ENCODE measurements at places on chromosomes 2 and 18.

DNA sequence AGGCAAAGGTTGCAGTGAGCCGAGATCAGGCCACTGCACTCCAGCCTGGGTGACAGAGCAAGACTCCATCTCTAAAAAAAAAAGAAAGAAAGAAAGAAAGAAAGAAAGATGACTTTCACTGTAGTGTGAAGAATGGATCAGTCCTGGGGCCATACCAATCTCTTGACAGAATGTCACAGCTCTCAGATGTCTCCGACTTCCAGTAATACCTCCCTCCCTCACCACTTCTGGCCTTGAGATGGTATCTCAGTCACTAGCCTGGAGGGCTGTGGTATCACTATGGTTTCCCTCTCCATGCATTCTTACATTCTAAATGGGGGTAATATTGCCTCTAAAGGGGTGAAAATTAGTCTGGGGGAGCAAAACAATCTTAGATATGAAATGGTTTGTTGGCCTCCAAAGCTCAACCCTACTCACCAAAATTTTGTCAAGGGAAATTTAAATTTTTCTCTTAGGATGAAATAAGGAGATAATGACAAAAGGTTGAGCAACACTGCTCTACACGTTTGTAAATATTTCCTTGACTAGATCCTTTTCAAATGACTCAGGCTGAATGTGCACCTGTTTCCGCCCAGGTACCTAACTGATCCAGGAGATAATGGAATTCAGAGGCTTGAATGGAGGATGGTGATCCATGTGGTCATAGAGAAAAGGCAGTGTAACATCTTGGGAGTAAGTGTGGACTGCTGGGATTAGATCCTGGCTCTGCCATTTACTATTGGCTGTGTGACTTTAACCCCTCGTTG, 19.9 kb upstream of the SPRED2 start:
- DNase-seq = no peak

DNA sequence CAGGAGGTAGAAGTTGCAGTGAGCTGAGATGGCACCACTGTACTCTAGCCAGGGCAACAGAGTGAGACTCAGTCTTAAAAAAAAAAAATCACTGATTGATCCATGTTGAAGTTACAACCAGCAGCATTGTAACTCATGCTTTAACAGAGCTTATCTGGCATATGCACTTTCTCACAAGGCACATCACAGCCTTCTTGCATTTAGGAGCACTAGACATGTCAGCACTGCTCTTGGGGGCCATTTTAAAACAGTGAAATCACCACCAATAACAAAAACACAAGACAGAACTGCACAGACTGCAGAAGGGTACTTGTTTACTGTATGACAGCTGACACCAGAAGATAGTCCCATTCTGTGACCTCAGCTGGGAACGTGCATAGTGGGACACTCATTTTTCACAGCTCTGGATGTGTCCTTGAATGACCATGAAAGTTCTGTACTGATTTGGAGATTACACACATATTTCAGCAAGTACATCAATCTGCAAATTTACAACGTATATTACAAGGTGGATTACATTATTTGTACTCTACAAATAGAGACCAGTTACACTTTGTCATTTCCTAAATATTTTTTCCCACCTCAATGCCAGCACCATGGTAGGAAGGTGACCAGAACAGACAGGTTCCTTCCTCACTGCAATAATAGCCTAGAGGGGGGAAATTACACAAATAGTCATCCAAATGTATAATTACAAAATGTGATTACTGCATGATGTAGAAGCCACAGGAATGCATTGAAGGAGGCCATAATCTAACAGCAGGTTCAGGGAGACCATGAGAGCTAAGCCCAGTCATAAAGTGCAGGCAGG, 35.1 kb downstream of the CCBE1 start:
- DNase-seq = no peak

- no peak for DNase-seq
Observed at GRCh38 chr18:6962571-6963451, 154.8 kb downstream of the LAMA1 start.

- peak; percentile 47 for DNase-seq
Observed at GRCh38 chr18:25832001-25832604, 258.3 kb downstream of the SS18 start.

GRCh38 chr2:204664708-204665121, 119.4 kb downstream of the PARD3B start:
- DNase-seq = peak; percentile 17

DNA sequence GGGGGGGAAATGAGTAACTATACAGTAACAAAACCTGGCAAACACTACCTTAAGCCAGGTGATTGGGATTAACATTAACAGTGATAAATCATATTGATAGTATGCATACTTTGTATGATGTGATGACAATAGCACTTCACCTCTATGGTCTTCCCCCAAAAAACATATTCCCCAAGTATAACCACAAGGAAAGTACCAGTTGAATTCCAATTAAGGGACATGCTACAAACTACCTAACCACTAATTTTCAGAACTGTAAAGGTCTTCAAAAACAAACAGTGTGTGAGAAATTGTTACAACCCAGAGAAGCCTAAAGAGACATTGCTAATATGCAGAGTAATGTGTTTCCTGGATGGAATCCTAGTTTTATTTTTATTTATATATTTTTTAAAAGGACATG, 152.4 kb downstream of the ZRANB3 start:
- DNase-seq = no peak

DNA sequence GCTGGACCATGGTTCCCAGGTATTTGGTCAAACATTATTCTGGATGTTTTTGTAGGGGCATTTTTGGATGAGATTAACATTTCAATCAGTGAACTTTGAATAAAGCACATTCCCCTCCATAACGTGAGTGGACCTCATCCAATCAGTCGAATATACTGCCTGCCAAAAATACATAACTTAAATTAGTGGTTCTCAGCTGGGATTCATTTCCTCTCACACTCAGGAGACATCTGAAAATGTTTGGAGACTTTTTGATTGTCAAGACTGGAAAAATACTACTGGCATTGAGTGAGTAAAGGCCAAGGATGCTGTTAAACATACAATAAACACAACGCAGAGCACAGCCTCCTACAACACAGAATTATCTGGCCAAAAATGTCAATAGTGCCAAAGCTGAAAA, 198.2 kb downstream of the MYO1B start:
- DNase-seq = no peak

DNA sequence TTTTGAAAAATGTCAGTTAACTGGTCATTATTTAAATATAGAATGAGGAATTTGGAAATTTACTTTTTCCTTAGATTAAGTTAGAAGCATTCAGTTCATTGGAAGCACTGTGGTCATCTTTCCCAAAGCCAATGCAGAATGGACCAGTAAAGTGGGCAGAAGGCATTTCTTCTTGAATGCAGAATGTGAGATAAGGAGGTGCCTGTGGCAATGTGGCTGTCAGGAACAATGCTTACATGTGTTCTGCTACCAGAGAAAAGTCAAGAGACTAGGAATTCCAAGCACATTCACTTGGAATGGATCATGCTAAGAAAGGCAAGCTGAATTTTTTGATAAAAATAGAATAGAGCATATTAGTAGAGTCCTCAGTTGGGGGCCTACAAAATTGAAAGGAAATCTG, 295.0 kb upstream of the KCNH7 start:
- DNase-seq = no peak

- no peak for DNase-seq
Observed at GRCh38 chr2:204989877-204990276, 444.6 kb downstream of the PARD3B start.

GRCh38 chr2:153214337-153214736, 264.2 kb downstream of the RPRM start:
- no peak for DNase-seq

GRCh38 chr2:28927878-28928277, 33.4 kb downstream of the WDR43 start:
- no peak for DNase-seq

DNA sequence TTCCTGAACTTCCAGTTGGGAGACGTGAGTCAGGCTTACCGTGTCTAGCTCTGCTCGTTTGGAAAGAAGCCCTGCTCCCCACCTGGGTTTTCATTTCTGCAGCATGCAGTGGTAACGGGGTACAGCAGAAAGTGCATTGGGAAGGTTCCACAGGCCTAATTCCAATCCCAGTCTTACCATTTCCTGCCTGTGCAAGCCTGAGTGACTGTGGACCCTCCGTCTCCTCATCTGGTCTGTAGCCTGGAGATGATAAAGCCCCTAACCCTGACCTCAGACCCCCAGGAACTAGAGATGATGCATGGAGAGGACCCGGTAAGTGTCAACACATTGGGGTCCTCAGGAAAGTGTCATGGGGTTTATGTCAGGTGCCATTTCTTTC, 5.8 kb upstream of the PSD4 start:
- no peak for DNase-seq

- no peak for DNase-seq
Observed at GRCh38 chr2:11019614-11020013, 107.9 kb downstream of the KCNF1 start.

DNA sequence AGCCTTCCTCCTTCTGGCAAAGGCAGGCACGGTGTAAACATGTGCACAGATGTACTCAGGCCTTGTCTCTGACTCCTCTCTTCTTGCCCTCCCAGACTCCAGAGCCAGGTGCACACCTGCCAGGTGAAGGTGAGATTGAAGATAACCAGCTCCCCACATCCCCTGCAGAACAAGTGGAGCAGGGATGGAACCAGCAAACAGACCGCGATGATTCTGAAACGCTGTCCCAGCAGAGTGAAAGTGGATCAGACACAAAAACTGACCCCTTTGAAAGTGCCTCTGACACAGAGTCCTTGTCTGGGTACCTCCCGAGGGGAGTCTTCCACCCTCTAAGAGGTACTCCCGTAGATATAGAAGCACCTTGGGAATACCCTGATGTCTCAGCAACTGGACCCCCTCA, 77.2 kb downstream of the ARHGEF4 start:
- DNase-seq = no peak

DNA sequence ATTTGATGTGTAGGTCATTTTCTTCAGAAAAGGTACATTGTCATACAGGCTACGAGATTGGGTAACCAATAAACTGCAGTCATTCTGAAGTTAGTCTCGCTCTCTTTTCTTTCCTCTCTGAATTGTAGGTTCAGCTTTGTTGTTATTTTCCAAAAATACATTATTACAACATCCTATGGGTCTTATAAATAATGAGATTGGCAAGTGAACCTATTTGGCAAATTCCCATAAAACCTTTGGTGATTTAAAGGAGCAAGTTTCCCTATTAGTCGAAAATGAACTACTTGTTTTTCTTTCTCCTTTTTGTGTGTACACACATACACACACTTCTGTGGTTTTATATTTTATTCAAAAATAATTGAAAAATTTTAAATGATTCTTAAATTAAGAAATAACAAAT, 67.0 kb downstream of the ARHGAP28 start:
- DNase-seq = no peak

GRCh38 chr2:1515073-1515430, 101.8 kb downstream of the TPO start:
- no peak for DNase-seq

DNA sequence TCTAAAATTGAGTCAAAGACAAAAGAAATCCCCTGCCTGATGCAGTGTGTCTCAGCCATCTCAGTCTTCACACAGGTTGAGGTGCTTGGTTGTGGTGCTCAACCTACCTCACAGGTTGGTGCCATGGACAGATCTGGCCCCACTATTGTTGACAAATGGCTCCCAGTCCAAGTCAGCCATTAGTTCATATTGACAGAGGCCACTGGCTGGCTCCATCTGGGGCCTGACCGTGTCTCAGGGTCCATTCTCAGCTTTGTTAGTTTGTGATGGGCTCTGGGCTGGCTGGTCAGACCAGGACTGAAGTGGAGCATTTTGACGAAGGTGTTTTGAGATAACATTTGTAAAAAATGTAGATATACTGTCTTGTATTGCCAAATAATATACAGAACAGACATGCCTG, 36.9 kb downstream of the MRPL33 start:
- DNase-seq = no peak

- DNase-seq = no peak
Observed at GRCh38 chr2:234292205-234292961, 204.5 kb downstream of the ARL4C start.

DNA sequence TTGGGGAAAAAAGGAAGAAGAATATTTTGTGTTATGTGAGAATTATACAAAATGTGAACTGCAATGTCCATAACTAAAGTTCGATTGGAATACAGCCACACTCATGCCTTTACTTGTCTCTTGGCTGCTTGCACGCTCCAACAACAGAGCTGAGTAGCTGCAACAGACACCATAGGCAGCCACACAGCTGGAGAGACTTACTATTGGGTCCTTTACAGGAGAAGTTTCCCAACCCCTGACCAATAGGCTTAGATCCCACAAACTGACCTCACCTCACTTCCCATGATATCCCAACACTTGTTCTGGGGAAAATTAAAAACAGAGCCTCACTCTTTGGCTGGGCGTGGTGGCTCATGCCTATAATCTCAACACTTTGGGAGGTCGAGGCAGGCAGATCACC, 213.8 kb downstream of the SH3BP4 start:
- no peak for DNase-seq

DNA sequence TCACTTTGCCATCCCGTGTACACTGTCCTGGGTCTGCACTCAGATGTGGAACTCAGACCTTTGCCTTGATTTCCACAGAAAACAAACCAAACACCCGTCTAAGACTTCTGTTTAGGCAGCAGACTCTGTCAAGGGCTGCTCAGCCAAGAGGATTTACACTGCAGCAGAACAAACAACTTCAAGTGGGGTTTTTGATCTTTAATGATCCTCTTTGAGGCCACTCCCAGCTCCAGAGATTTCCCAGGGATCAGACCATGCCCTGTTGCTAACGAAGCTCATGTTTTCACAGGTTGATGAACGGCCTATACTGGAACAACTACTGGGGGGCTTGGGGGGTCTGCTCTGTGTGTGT, 52.5 kb upstream of the LGALSL start:
- DNase-seq = no peak

DNA sequence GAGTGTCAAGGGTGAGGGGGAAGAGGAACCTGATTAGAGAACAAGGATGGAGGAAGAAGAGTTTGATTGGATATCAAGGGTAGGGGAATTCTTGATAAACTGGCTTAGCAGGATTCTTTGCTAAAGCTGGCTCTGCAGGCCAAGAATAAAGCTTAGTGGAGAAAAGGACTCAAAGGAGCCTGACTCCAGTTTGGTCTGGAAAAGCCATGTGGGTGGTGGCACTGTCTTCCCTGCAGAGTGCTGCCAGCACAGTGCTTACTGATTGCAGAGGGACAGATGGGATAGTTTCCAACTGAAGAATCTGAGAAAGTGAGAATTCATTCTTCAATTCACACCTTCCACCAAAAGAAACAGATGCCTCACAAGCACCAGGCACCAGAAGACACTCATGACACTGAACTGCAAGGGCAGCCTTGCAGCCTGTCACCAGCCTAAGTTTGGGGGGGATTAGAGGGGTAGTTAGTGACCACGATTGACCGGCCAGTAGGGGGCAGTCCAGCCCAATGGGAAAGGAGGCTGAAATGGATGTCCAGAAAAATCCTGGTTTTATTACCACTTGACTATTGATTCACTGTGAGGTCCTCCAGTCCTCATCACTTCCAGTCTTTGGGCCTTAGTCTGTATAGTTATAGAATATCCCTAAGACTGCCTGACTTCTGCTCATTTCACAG, 334.5 kb downstream of the SMAD2 start:
- no peak for DNase-seq

- peak; percentile 38 for DNase-seq
Observed at GRCh38 chr2:207734264-207734635, 22.8 kb downstream of the CCNYL1 start.

- DNase-seq = no peak
Observed at GRCh38 chr2:48515513-48515985, 14.4 kb upstream of the STON1 start.
